ENCODE measurements at places on chromosomes 4 and X.

- no peak for DNase-seq
Measured at GRCh38 chrX:640641-641040, 10.1 kb downstream of the SHOX start.

GRCh38 chr4:112736718-112737135, 99.8 kb downstream of the LARP7 start:
- no peak for DNase-seq

- no peak for DNase-seq
Measured at GRCh38 chrX:47448165-47448806, 34.7 kb downstream of the ZNF41 start.

DNA sequence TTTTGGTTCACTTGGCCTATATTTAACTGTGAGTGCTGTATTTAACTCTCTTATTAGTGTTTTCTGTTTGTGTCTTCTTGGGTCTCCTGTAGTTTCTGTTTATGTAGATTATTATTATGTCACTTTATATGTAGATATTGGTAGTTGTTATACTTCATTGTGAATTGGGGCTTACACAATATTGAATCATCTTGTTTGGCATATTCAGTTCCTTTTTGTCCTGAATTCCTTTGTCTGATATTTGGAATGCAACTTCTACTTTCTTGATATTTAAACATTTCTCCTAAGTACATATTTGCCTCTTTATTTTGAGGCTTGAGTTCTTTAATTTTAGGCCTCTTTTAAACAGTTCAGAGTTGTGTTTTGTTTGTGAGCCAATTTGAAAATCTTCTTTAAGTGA, 544.8 kb upstream of the ADGRL3 start:
- no peak for DNase-seq

GRCh38 chrX:3046253-3047240, 5.3 kb downstream of the ARSF start:
- no peak for DNase-seq

- DNase-seq: no peak
Measured at GRCh38 chr4:139611391-139611790, 54.2 kb upstream of the MGST2 start.

- DNase-seq: no peak
Measured at GRCh38 chrX:14015941-14016340, 13.8 kb downstream of the GEMIN8 start.

- DNase-seq: no peak
Measured at GRCh38 chr4:47624031-47624441, 139.0 kb downstream of the ATP10D start.

DNA sequence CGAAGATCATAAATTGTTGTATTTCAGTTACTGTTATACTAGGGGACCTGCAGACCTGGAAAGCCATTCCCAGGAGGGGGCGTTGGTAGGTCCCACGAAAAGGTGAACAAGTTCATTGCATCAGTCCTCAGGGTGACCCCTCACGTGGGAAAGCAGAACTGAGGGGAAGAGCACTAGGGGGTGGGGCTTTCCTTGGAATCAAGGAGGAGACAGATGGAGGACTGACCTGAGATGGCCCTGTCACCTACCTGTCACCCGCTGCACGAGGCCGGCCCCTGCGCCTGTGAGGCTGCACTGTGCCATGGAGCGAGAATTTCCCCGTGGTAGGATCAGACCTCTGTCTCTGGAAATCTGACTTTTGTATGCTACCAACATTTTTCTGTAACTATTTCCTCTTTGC, 41.8 kb upstream of the CLDN24 start:
- peak; percentile 87 for DNase-seq

- no peak for DNase-seq
Measured at GRCh38 chrX:148365233-148365632, 135.2 kb upstream of the AFF2 start.

- DNase-seq: no peak
Measured at GRCh38 chrX:112961981-112962380, 121.3 kb upstream of the AMOT start.

DNA sequence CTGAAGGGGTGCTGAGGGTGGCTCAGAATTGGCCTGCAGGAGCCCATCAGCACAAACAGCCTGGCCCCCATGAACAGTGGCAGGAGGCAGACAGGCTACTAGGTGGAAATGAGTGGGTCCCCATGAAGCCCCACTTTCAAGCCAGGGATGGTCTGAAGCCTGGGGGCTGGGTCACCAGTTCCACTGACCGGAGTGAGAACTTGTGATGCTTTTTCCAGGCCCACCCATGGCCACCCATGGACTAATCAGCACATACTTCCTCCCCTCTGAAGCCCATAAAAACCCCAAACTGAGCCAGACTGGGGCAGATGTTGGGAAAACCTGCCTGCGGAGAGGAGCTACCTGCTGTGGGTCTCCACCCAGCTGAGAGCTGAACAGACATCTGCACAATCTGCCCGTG, 284.1 kb downstream of the EVC2 start:
- DNase-seq: no peak

- no peak for DNase-seq
Measured at GRCh38 chr4:35965300-35965699, 279.0 kb downstream of the ARAP2 start.

- DNase-seq: no peak
Measured at GRCh38 chrX:48580662-48581061, 6.4 kb downstream of the RBM3 start.

- DNase-seq: no peak
Measured at GRCh38 chr4:85779165-85779564, 304.2 kb downstream of the ARHGAP24 start.

- peak; percentile 81 for DNase-seq
Measured at GRCh38 chr4:40057586-40058091, 989 bp downstream of the N4BP2 start.

GRCh38 chr4:111064342-111064993, 441.6 kb upstream of the PITX2 start:
- DNase-seq: no peak

DNA sequence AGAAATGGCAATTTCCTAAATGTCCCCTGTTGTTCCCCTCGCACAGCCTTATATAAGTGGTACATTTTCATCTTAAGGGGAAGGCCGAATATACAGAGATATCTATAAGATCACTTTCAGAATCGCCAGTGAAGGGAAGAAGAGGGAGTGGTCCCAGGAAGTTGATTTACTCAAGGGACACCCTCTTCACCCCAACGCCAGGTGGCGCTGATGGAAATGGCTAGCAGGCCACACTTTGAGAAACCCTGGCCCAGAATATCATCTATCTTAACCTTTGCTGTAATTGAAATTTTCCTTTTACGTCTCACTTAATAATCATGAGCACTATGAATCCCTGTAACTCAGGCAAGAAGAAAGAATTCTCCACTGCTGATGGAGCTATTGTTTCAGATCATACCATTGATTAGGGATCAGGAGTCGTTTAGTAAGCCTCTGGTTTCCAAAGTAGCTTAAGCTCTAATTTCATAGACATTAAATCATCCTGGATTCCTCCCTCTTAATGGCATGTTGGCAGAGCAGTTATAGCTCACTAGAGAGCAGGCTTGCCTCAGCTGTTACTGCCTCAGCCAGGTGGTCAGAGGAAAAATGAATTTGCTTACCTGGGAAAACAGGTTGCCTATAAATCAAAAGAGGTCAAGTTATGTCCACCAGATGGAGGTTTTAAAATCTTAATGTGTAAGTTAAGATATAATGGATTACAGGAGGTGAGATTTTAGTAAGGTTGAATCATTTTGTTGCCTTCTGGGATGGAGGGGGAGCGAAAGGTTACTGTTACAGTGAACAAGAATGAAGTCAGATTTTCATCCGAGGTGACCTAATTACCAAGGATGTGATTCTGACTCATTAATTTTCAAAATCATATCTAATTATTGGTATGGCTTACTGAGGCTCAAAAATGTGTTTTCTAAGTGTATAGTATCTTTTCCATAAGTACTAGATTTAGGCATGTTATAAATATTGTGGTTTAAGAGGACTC, 941.2 kb upstream of the TENM3 start:
- peak; percentile 73 for DNase-seq

DNA sequence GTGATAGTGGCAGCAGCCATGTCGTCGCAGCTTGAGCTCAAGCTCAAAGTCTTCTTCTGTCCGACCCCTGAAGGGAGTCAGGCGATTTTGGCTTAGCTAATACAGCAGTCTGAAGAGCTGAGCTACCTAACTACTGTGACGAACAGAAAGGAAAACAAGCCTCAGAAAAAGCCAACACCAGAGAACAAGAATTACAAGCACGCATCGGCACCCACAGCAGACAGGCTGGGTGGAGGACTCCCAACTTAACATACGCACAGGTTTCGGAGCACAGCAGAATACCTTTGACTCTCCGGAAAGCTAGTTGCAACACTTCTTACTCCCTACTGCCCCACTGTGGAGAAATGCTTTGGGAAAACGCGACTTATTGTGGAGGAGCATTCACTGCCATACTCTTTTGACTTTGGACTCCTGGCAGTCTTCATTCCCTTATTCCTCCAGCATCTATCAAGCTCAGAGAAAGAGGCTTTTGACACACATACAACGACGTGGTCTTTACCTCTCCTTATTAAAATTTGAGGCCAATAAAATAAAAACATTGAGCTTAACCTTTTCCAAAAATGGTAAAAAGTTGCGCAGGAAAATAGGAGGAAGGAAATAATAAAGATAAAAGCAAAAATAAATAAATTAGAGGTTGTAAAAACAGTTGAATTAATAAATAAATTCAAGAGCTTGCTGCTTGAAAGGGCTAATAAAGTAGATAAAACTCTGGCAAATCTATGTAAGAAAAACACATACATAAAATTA, 41.3 kb upstream of the GPC3 start:
- DNase-seq: peak; percentile 15

- no peak for DNase-seq
Measured at GRCh38 chrX:135327299-135327698, 18.0 kb downstream of the ETDC start.

- peak; percentile 7 for DNase-seq
Measured at GRCh38 chr4:2251795-2252529, 9.9 kb downstream of the MXD4 start.

- DNase-seq: no peak
Measured at GRCh38 chr4:57040510-57040909, 61.8 kb downstream of the POLR2B start.

DNA sequence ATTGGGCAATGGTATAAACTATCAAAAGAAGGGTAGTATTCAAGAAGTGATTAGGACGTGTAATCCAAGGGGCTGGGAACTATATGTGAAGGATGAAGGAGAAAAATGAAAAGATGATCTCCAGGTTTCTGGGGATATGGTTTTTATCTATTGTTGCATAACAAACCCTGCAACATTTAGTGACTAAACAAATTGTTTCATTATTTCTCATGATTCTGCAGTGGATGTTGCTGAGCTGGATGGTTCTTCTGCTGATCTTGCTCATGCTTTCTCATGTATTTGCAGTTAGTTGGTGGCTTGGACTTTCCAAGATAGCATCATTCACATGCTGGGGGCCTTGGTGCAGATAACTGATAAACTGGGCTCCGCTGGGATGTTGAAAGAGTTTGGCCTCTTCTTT, 29.1 kb downstream of the PHOX2B start:
- DNase-seq: no peak

GRCh38 chr4:169249999-169250398, 20.8 kb downstream of the SH3RF1 start:
- no peak for DNase-seq

DNA sequence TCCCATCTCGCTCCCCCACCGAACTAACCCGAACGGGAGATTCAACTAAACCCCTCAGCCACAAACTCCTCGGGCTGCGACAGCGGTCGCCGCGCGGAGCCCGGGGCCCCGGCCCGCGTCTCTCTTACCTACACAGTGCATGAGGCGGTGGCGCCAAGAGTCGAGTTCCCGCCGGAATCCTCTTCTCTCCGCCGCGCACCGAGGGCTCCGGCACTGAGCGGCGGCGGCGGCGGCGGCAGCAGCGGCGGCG, 160 bp downstream of the LCORL start:
- no peak for DNase-seq

DNA sequence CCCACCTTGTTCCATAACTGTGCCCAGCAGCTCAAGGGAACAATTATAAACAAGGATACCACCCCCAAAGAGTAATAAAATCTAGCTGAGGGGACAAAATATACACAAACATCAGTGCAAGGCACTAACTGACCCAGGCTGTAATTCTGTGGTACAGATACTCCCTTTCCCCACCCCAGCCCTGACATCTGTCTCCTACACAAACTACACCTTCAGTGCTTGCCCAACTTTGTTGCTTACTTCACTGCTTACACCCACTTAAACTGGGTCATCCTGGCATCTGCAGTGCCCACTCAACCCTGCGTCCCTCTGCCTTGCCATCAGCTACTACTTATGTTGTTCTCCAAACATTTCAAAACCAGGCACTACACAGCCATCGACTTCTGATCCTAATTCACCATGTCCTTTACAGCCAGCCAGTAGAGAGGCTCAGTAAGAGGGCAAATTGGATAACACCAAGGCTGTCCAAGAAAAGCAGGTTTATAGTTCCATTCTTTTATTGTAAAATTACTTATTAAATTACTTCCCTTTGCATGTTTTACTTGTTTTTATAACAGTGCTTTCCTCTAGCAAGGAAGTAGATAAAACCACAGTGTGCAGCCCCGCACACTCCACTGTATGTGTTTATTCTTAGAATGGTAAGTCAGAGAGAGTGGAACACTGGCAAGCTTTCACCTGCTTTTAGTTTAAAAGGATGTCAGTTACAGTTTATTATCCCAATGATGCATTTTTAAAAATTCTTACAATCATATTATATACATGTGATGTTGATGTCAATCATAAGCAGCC, 149.6 kb downstream of the INPP4B start:
- DNase-seq: no peak

DNA sequence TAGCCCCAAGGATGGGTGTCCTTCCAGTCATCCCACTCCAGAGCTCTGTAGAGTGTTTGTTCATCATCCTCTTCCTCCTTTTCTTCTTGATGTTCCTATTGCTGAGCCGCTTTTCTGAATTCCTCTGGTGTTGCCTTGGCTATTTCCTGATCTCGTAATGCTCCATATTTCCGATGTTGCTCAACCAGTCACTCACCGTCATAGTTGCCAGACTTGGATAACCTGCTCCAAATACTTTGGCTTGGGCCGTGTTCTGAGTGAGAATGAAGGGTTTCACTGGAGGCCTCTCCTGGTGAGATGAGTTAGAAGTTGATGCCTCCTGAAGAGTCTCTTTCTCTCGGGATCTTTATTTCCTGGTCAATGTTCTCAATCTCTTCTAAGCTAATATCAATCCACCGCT, 27.8 kb upstream of the HNRNPD start:
- no peak for DNase-seq

- DNase-seq: peak; percentile 44
Measured at GRCh38 chrX:18353931-18354368, 538 bp downstream of the SCML2 start.

DNA sequence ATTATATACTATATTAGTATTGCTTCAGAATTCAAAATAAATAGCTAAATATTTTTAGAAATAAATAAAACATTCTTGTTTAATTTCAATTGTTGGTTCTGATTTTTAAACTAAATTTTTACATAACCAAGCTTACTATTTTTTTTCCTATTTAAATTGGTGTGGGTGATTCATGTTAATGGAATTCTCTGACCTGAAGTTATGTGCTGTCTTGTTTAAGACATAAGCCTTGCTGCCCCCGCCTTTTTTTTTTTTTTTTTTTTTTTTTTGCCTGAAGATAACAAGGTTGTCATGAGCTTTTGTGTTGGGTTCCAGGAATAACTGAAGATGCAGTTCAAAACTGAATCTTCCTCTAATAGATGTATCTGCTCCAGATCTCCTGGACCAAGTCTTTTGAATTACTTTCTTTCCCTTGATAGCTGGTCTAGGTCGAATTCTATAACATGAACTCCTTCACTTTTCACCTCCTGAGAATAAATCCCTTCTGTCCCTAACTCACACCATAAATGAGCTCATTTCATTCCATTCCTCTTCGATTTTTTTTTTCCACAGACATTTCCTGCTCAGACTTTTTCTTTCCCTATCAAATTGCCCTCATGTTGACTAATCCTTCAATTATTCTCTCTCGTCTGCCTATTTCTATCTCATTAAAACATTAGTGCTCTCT, 261.5 kb upstream of the FTHL17 start:
- DNase-seq: no peak

- no peak for DNase-seq
Measured at GRCh38 chr4:138405466-138405891, 163.3 kb upstream of the SLC7A11 start.
